HCT116 (cell line): ENCODE measurements at places on chromosomes 5 and 9. TPM values are rescaled to one million over a fixed set of nuclear protein-coding genes. Genes with fewer than 3 reads are reported as not detected.

DNA sequence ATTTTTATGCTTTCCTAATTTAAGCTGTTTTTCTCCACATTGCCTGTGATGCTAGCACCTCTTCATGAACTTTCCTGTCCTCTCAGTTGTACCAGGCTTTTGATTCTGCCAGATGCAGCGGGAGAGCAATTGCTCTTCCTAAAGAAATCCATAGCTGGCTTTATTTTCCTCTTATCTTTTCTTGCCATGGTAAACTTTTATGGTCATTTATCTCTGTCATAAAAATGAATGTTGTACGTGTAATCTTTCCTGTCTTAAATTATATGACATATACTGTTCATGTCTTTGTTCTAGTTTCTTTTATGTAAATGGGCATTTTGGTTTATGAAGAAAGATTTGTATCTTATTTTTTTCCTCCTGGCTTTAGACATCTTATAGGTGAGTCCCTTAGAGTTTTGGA lies 127.5 kb downstream of the SH3GL2 start:
- no peaks in the 10 kb centered on the region for H3K27me3 ChIP-seq
- no peak overlapping the region for H3K4me3 ChIP-seq
- no peak overlapping the region for H3K27ac ChIP-seq
- no peaks in the 10 kb centered on the region for H3K36me3 ChIP-seq
- H3K4me1 ChIP-seq: no peaks in the 10 kb centered on the region
- DNase-seq: no peak

DNA sequence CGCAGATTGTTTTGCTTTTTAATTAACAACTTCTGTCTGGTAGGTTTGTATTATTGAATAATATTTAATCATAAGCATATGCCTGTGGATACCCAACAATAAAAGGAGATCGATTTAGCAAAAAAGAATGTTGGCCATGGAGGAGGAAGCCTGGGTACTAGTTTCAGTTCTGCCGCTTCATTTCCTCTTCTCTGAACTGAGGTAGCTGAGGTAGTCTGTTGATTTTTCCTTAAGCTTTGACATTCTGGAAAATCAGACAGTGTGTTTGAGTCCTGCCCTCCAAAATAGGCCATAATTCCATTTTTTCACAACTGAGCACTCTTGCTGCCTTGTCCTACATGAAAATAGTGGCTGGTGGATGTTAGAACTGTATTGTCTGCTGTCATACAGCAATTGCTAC lies 6.0 kb upstream of the GPR21 start:
- no peak for DNase-seq
- H3K36me3 ChIP-seq: no peaks in the 10 kb centered on the region
- no peaks in the 10 kb centered on the region for H3K27me3 ChIP-seq
- no peaks in the 10 kb centered on the region for H3K4me1 ChIP-seq

- H3K36me3 ChIP-seq: no peaks in the 10 kb centered on the region
- H3K4me1 ChIP-seq: peaks cover 9% of the 10 kb centered on the region
- 0 out of 2 replicates have a peak overlapping the region, but pooled peaks have one; percentile 20 for H3K4me3 ChIP-seq
- peak; percentile 89 for DNase-seq
- H3K27me3 ChIP-seq: no peaks in the 10 kb centered on the region
Observed at GRCh38 chr5:149133795-149134777, 7.2 kb upstream of the ABLIM3 start.

DNA sequence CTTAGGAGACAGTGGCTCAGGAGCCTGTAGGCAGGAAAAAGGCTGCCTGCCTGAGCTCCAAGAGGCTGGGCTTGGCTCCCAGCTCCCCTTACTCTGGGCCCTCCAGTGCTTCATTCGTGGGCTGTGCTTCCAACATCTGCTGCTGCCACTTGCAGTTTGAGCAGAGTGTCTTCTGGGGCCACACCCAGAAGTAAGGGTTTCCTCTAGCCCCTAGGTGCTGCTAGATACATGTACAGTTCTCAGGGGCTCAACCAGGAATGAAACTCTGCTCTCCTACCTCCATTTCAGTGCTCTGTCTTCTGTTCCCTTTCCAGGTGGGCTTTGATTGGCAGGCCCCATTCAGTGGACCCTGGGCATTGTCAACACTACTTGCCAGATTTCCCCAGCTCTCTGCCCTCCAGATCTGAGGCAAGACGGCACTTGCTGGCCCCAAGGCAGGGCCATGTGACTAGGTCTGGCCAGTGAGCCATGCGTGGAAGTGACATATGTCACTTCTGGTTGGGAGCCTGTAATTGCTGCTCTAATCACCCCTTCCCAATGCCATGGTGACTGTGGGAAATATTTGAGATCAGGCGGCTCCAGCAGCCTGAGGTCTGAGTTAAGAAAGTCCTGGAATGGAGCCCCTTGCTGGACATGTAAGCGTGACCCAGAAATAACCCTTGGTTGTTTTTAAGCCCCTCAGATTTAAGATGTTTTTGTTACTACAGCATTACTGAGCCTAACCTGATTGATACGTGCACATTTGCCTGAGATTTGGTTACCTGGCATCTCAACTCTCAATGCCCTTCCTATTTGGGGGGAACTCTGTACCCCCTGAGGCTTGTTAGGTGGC lies 9.4 kb upstream of the BOD1 start:
- no peaks in the 10 kb centered on the region for H3K36me3 ChIP-seq
- H3K4me3 ChIP-seq: no peak overlapping the region
- peaks cover 4% of the 10 kb centered on the region; the same call in 1 of the 2 replicates for H3K27me3 ChIP-seq
- H3K27ac ChIP-seq: no peak overlapping the region
- no peaks in the 10 kb centered on the region for H3K4me1 ChIP-seq

DNA sequence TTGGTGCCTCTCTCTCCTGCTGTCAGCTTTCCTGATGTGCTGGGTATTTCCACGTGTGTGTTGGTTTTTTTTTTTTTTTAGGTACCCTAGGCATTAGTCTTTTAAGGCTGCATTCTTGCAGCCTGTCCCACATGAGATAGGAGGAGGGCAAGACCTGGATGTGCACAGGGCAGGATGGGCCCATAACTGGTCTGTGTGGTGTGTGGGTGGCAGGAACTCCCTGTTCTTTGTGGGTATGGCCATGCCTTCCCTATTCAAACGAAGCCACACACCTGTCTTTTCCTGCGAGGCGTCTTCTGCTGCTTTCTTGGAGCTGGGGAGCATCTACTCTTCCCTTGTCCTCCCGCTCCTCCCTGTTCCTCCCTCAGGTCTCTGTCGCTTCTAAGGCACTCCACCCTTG lies 6.8 kb downstream of the SYK start:
- H3K27ac ChIP-seq: no peak overlapping the region
- H3K27me3 ChIP-seq: no peaks in the 10 kb centered on the region
- DNase-seq: no peak

GRCh38 chr9:4180907-4181605 lies 118.8 kb downstream of the GLIS3 start:
- H3K36me3 ChIP-seq: no peaks in the 10 kb centered on the region
- no peak for DNase-seq
- H3K27ac ChIP-seq: no peak overlapping the region

DNA sequence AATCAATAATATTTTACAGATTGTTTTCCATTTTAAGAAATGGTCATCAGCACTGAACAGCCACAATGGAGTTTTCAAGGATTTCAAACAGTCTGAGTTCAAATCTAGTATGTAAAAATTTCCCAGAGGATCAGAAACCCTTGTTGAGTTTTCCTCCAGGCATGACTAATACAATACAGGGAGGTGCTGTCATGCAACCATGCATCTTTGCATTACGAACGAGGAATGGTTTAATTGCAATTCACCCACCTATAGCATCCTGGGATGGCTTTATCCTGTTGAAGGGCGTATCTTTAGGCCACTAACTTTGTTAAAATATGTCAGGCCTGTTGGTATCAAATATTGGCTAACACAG lies 196.4 kb downstream of the EFNA5 start:
- no peak overlapping the region for H3K27ac ChIP-seq
- H3K4me3 ChIP-seq: no peak overlapping the region
- DNase-seq: no peak
- H3K27me3 ChIP-seq: no peaks in the 10 kb centered on the region

DNA sequence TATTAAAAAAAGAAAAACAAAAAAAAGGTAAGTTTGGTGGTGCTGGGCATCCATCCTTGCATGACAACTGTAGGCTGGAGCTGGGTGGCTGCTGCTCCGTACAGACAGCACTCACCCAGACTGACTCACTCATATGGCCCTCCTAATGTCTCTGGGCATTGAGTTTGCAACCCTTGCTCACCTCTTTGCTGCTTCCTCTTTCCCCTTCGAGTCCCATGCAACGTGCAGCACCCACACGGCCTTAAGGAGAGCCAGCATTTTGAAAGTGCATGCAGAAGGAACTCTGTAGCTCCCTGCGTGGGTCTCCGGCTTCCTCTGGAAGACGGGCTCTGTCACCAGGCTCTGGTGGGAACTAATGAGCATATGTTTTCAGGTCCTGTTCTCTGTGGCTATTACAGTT lies 60.5 kb upstream of the ENTREP1 start:
- H3K27me3 ChIP-seq: no peaks in the 10 kb centered on the region
- DNase-seq: no peak
- peaks cover 7% of the 10 kb centered on the region for H3K4me1 ChIP-seq
- no peaks in the 10 kb centered on the region for H3K36me3 ChIP-seq
- H3K27ac ChIP-seq: no peak overlapping the region

DNA sequence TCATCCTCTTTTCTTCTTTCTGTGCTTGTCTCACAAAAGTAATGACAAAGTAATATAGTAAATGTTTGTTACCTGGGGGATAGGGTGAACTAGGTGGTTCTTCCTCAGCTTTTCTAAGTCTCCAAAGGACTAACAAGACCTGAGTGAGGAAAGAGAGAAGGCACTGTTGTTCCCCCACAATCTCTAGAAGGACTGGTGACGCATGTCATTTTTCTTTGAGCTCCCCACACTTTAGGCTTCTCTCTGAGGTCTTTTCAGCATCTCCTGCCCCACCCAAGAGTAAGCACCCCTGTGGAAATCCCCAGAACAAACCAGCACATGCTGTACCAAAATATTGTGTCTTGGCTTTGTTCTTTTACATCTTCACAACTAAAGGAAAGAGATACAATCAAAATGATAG lies 2.4 kb upstream of the IL7R start:
- peaks cover 5% of the 10 kb centered on the region; the same call in 1 of the 2 replicates for H3K27me3 ChIP-seq
- H3K4me3 ChIP-seq: no peak overlapping the region
- DNase-seq: no peak

DNA sequence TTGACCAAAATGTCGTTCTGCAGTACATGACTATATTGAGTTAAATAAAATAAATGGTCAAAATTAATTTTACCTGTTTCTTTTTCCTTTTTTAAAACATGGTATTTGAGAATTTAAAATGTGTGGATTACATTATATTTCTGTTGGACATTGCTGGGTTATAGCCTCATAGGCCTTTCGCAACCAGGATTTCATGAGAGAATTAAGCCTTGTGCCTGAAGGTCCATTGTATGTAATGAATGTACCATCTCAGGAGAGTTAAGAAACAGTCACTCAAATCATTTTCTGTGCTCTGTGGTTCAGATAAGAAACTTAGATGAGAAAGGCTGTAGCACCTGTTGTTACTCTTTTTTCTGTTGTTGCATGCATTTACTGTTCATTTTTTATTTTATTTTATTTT lies 103.5 kb downstream of the ANGPTL2 start:
- no peak for DNase-seq
- no peak overlapping the region for H3K4me3 ChIP-seq
- no peaks in the 10 kb centered on the region; the same call in 1 of the 2 replicates for H3K27me3 ChIP-seq
- no peaks in the 10 kb centered on the region for H3K36me3 ChIP-seq
- H3K27ac ChIP-seq: no peak overlapping the region
- no peaks in the 10 kb centered on the region for H3K4me1 ChIP-seq

- H3K4me1 ChIP-seq: peaks cover 39% of the 10 kb centered on the region
- H3K36me3 ChIP-seq: no peaks in the 10 kb centered on the region
- no peak overlapping the region for H3K4me3 ChIP-seq
Observed at GRCh38 chr9:38020151-38021076, 48.6 kb downstream of the SHB start.

- no peak for DNase-seq
- no peaks in the 10 kb centered on the region for H3K4me1 ChIP-seq
- no peaks in the 10 kb centered on the region for H3K36me3 ChIP-seq
- no peak overlapping the region for H3K4me3 ChIP-seq
Observed at GRCh38 chr5:155313518-155313917, 300.0 kb downstream of the KIF4B start.

DNA sequence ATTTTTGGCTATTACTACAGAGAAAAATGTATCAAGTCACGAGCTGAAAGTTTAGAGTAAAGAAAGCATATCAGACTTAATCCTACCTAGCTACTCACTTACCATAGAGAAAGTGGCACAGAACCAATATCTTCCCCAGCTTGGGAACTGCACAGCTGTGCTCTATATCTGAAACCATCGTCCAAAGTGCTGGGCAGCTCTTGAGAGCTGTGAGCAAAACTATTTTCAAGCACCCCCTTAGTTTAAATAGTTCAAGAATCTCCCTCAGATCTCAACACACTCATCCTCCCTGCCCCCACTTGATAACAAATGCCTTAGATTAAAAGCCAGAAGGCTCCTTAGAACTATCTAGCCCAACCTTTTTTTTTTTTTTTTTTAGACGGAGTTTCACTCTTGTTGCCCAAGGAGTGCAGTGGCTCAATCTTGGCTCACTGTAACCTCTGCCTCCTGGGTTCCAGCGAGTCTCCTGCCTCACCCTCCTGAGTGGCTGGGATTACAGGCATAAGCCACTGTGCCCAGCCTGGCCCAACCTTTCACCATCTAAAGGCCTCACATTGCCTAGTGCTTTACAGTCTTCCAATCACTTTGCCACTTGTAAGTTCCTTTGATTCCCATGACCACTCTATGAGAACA lies 94.2 kb upstream of the APC start:
- H3K27me3 ChIP-seq: no peaks in the 10 kb centered on the region
- H3K27ac ChIP-seq: no peak overlapping the region
- DNase-seq: no peak
- H3K4me1 ChIP-seq: no peaks in the 10 kb centered on the region
- no peak overlapping the region for H3K4me3 ChIP-seq
- H3K36me3 ChIP-seq: no peaks in the 10 kb centered on the region

GRCh38 chr9:127919253-127919815 lies 2.5 kb upstream of the ST6GALNAC4 start:
- H3K36me3 ChIP-seq: no peaks in the 10 kb centered on the region
- H3K4me3 ChIP-seq: no peak overlapping the region
- peak overlapping the region; percentile 96 for H3K27ac ChIP-seq
- peak; percentile 99 for DNase-seq
- peaks cover 88% of the 10 kb centered on the region for H3K4me1 ChIP-seq

The LCN1 gene
- not detected for total RNA-seq

The CFAP90 gene
- not detected for total RNA-seq

The DPH7 gene
- 54.4 TPM for total RNA-seq

The TRAPPC13 gene
- total RNA-seq: 18.2 TPM

The PCDHB6 gene
- total RNA-seq: not detected

The SRP19 gene
- 45.3 TPM for total RNA-seq

The ACOT12 gene
- total RNA-seq: not detected

The KLHL3 gene
- not detected for total RNA-seq

The GABRA6 gene
- not detected for total RNA-seq
